ENCODE measurements at places on chromosomes 4 and X. TPM values are rescaled to one million over a fixed set of nuclear protein-coding genes. Genes with fewer than 3 reads are reported as not detected.

- DNase-seq = no peak
These were observed 49.1 kb downstream of the DHRSX start for GRCh38 chrX:2451501-2452316.

DNA sequence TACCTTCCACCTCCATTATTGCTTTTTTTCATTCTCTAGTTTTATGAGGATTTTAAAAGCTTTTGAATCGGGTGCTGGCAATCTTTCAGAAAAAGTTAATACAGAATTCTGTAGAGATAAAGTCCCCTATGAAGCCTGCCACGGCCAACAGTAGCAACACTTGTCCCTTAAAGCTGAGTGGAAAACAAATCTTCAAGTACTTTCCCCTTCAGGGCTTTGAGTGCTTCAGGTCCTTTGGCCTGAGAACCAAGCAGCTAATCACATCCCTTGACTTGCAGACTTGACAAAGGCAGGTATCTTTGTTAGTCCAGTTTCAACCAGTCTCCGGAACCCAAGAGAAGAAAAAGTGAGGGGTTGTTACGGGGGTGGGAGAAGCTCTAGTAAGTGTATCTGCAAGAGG is 144.4 kb downstream of the ATG4A start:
- no peak for DNase-seq

- no peak for DNase-seq
These were observed 59.1 kb upstream of the USP9X start for GRCh38 chrX:41025926-41026701.

DNA sequence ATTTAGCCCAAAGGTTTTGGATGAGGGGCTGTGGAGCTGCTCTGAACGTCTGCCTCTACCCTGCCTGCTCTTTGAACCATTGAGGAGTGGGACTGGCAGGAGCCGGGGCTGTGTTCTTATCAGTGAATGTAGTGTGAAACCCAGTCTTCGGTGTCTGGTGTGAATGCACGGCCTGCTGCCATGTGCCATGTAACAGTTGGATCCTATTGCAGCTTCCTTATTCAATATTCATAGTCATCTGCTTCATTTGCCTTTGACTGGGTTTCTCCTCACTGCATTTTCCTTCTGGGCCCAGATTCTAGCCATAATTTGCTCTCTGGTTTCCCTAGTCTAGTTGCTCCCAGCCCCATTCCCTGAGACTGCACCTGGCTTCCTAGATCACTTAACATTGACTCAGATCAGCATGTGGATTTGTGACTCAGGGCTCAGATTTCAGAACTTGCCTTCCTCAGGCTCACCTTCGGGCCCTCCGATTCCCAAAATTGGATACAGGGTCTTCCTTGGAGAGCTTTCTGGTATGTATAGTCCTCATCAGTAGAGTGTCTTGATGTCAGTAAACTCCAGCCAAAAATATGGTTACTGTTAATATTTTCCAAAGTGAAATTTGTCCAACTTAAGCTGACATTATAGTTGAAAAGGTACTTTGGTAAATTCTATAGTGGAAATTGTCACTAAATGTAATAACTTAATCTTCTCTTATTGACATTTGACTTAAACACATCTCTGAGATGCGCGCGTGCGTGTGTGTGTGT is 94.0 kb upstream of the DDIT4L start:
- no peak for DNase-seq

The ZNF157 gene
- not detected for total RNA-seq

DNA sequence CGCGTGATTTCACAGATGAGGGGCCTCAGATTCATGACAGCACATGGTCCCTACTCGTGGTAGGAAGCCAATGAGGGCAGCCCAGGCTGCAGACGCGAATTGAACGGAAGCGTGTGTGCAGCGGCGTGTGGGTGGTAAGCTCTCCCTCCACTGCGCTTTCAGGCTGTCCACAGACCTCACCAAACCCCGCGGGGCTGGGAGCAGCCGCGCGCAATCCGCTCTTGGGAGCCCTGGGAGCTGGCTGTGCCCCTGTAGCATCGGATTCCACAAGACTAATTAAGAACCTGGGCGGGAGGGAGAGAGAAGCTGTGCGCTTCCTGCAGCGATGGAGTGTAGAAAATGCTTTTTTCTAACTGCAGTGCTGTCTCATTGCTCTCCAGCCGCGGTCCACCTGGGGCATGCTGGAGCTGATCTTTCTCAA is 134.9 kb downstream of the STOX2 start:
- no peak for DNase-seq

GRCh38 chr4:139815778-139816601 is 150.4 kb downstream of the MGST2 start:
- no peak for DNase-seq

DNA sequence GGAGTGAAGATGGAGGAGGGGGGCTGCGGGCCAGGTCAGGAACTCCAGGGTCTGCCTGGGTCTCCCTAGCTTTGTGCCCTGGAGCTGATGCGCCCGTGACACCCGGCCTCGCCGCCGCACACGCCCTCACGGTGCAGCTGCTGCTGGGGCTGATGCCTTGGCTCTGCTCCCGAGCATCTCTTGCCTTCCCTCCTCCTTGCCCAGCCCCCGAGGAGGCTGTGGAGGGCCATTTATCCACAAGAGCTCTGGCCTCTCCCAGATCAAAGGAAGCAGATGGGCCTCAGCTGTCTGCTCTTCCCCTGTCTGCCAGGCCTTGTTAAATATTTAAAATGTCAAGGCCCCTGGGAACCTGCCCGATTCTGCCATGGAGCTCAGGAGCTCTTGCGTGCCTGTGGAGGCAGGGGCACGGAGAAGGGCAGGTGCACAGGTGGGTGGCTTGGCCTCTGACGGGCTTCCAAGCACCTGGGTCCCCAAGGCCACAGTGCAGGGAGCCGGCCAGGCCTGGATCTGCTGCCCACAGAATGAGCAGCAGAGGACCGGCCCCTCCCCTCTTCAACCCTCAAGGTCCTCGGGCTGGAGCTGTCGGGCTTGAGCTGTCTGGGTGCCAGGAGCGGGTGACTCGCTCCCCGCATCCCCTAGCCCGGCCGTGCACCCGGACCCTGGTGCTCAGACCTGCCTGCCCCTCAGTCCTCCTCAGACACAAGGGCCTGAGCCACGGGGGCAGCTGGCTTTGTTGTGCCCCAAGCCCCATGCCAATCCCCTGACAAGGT is 20.3 kb downstream of the ATP2B3 start:
- no peak for DNase-seq

DNA sequence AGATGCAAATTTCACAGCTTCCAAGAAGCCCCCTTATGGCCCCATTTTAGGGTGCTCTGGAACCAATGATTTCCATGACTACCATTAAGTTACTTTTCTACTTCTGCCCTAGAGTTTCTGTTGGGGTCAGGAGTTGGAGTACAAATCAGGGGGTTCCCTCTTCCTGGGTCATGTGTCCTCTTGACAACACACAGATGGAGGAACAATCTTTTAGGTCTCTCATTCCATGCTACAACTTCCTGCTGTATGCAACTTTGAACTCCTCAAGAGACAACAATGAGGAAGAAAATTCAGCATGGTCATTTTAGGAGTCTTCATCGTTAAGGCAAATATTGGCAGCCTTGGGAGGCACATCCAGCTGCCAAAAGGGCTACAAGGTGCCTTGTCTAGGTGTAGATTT is 79.7 kb downstream of the SEL1L3 start:
- DNase-seq = no peak

GRCh38 chr4:7841071-7841470 is 98.6 kb downstream of the AFAP1 start:
- DNase-seq = no peak

Data from mucosa of descending colon (tissue), 3 donors.